Sciatic nerve (tissue), 2 donors: ENCODE measurements at places on chromosomes 5 and 9.

DNA sequence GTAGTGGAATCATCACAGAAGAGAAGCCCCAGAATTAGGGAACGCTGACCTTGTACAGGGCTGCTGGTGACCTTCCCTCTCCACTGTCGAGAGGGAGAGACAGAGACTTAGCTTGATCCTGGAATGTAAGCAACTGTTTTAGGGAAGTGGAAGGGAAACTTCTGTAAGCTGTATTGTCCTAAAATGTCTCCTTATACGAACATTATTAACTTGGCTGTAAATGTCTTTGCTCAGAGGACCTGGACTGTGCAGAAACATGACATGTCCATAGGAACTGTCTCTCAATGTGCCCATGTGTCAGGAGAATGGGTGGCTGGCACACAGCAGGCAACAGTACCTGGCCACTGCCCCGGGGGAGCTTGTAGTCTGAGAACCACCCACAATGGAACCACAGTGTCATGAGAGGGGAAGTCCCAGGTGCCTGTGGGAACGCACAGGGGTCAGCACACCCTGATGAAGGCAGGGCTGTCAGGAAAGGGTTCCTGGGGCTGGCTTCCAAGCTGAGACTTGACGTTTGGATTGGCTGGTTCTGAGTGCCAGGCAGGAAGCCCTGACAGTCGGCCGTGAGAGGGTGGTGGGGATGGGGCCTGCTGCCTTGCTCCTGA, 34.0 kb downstream of the DAP start:
- no peak for DNase-seq

DNA sequence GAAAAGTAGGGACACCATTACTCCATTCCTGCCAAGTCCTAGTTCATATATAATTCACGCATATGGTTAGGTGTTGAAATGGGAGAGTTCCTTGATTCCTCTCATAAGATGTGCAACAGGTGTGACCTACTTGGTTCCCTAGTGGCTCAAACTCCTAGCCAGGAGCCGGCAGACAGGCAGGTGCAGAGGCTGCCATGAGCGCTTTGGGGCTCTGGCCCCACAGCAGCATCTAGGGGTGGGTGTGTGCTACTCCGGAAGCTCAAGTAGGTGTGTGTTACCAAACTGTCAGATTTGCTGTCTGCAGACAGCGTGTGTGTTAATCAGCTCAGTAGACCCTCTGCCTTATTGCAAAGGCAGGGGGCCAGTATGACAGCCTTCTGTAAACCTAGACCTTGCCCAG, 1652.4 kb upstream of the ACO1 start:
- DNase-seq: no peak

DNA sequence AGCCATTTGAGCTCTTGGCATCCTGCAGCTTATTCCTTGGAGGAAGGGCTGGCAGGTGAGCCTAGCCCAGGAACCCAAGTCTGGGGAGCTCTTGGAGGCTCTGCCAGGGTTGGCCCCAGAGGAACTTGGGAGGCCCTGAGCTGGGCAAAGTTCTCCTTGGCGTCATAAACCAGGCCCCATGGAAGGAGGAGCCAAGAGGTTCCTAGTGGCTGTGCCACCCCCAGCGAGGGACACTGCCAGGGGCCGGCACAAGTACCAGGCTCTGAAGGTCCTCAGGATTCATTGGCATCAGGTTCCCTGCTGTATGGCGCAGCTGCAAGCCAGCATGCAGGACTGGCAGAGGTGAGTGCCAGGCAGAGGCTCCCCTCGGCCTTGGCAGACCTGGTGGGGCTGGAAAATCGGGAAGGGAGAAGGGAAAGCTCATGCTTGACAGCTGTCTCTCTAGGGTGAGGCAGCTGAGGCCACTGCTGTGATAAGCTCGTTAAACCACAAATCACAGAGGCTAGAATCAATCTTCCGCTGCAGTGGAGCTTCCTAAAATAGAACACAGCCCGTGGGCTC, 54.6 kb upstream of the SYNPO start:
- DNase-seq: peak; percentile 47

GRCh38 chr9:129988607-129989361, 54.2 kb downstream of the FNBP1 start:
- DNase-seq: no peak

DNA sequence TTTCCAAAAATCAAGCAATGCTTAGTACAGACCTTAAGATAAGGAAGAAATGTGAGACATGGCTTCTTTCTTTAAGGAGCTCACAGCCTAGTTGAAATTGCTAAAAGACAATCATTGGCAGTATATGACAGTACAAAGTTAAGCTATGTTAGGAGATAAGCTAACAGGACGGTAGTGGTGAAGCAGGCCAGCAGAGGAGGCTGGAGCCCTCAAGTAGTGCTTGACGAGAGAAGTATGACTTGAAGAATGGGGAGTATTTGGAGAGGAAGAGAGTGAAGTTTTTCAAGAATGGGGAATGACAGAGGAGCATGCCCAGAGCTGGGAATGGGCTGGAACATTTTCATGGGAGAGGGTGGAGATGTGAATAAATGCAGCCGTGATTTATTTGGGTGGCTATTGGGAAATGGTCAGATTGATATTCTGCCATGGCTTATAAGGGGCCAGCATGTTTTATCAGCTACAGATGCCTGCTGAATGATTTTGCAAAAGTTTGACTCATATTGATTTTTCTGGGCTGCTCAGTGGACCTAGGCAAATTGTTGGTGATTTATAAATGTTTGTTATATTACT, 43.7 kb downstream of the LURAP1L start:
- DNase-seq: no peak

DNA sequence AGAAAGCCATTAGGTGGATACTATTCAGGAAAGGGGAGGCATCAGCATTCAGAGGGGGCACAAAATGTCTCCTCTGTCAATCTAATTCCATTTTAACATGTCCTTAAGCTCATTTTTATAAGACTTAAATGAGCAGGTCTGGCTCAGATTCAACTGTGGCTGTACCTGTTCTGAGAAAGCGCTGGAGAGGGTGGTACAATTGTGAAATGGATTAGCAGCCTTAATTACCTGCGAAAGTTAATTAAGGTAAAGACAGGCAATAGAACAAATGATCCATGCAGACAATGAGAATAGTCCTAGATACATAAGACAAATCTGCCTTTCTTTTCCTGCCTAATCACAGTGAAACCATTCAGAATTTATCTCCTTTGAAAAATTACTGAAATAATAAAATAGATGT, 96.2 kb downstream of the TAF11L14 start:
- DNase-seq: no peak

GRCh38 chr5:42611437-42611836, 145.2 kb upstream of the CCDC152 start:
- no peak for DNase-seq

- no peak for DNase-seq
Observed at GRCh38 chr5:64437496-64437895, 68.3 kb upstream of the RGS7BP start.

- peak; percentile 36 for DNase-seq
Observed at GRCh38 chr5:179605026-179605833, 18.2 kb downstream of the HNRNPH1 start.
